Mucosa of descending colon (tissue), 3 donors: ENCODE measurements at places on chromosomes 2 and 18.

GRCh38 chr2:16680304-16680703, 14.7 kb upstream of the CYRIA start:
- no peak for DNase-seq

- no peak for DNase-seq
Measured at GRCh38 chr2:61951881-61952280, 46.4 kb downstream of the COMMD1 start.

DNA sequence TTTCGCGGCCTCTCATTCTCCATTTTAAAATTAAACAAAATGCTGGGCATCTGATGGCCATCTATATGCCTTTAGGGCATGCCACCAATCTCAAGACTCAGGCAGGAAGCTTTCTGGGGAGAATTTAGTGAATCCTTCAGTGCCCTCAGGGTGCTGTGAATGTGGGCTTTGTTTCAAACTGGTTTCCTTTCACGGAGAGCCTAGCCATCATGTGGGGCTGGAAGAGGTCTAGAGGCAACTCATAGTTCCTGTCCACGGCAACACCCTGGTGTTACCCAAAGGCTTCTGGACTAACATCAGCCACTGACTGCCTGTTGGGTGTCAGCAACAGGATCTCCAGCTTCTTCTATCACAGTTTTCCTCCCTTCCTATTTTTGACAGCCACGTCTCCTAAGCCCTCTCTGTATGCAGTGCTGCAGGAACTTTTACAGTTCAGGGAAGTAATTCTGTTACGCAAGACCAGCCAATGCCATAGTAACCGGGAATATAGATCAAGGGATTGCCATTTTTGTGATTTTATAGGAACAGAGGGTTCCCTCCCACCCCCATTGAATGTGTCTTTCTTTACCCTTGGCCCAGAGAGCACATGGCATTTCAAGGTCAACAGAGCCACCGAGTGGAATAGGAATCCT, 7.9 kb upstream of the WDR33 start:
- no peak for DNase-seq

DNA sequence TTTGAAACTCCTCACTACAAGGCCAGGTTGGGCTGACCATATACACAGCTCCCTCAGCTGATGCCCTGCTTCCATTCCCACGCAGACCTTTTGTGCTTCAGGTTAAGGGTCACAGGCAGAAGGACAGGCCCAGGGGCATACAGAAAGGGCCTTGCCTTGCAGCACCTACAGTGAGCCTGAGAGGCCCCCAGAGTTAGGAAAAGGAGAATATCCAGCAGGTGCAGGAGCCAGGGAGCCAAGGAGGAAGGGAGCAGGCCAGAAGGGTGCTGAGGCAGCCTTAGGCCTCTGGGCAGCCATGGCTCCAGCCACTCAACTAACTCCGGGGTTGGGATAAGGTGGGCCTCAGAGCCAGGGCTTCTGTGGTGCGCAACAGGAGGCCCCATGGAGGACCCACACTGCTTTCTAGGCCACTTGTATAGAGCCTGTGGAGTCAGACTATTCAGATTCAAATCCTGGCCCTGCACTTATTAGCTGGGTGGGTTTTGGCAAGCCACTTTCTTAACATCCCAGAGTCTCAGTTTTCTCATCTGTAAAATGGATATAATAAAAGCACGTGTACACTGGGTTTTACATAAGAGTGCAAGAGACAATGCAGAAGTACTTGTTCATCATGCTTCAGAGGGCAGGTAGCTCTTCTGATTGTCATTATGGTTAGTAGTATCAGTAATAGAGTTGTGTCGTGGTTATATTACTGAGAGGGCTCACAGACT, 214.6 kb upstream of the HAAO start:
- no peak for DNase-seq

GRCh38 chr2:47033102-47033880, 117.7 kb upstream of the MCFD2 start:
- no peak for DNase-seq
